ENCODE measurements at places on chromosomes 1 and 21. TPM values are rescaled to one million over a fixed set of nuclear protein-coding genes. Genes with fewer than 3 reads are reported as not detected.

Gene F5
- not detected for total RNA-seq

Gene FHAD1
- total RNA-seq = 0.39 TPM

Gene CFAP107
- not detected for total RNA-seq

Gene SLC2A5
- total RNA-seq = 0.64 TPM

Gene ZNF672
- total RNA-seq = 23.7 TPM

Gene CIART
- total RNA-seq = 1.3 TPM

Gene SPATA21
- not detected for total RNA-seq

Gene DDR2
- 94.2 TPM for total RNA-seq

Gene FCRL1
- not detected for total RNA-seq

Gene GCSAML
- not detected for total RNA-seq

Gene SUCO
- total RNA-seq = 22.9 TPM

Gene SLC19A2
- 9.3 TPM for total RNA-seq

Gene OR2T10
- total RNA-seq = not detected

Gene S100A2
- total RNA-seq = 8.0 TPM

Gene MMP23B
- 90.0 TPM for total RNA-seq

Gene MFN2
- 49.3 TPM for total RNA-seq

Gene PDC
- total RNA-seq = not detected

Gene KRTAP11-1
- total RNA-seq = not detected

Gene XKR8
- 14.2 TPM for total RNA-seq

Gene FAM131C
- total RNA-seq = not detected

Gene CLIC6
- 0.24 TPM for total RNA-seq

Gene MYBPH
- total RNA-seq = 8.5 TPM

Gene AHCYL1
- 64.3 TPM for total RNA-seq

Gene PLPPR4
- 0.13 TPM for total RNA-seq

Gene RAP1GAP
- not detected for total RNA-seq

Gene HSPA6
- not detected for total RNA-seq

Gene LCE6A
- total RNA-seq = not detected

Gene ACOT11
- 0.40 TPM for total RNA-seq

Gene AIRE
- total RNA-seq = 0.08 TPM

Gene OTUD3
- total RNA-seq = 2.2 TPM

Gene TNFSF18
- 45.8 TPM for total RNA-seq

Gene KRTAP8-1
- not detected for total RNA-seq

Gene NEXN
- 10.9 TPM for total RNA-seq

Gene ERICH3
- total RNA-seq = not detected

Gene KIF26B
- 2.7 TPM for total RNA-seq

Gene TBX15
- 0.24 TPM for total RNA-seq

Gene TDRD5
- under 0.01 TPM for total RNA-seq

Gene UBQLN4
- total RNA-seq = 20.0 TPM

Gene C1orf141
- total RNA-seq = not detected

Gene NPHP4
- total RNA-seq = 4.0 TPM

Gene TOR1AIP2
- total RNA-seq = 66.4 TPM

Gene HMGN2
- total RNA-seq = 355 TPM

Gene SLC66A1
- total RNA-seq = 16.6 TPM

Gene RPTN
- not detected for total RNA-seq

Gene CHIA
- total RNA-seq = not detected

Gene C1orf50
- 2.5 TPM for total RNA-seq

Gene RGS13
- total RNA-seq = 0.13 TPM

Gene RBP7
- not detected for total RNA-seq

Gene SESN2
- 31.4 TPM for total RNA-seq

Gene MEF2D
- total RNA-seq = 16.9 TPM

Gene TTC22
- total RNA-seq = not detected

Gene NEK2
- total RNA-seq = 15.0 TPM

Gene B3GALT2
- total RNA-seq = 1.8 TPM

Gene SLC44A3
- not detected for total RNA-seq

Gene ZMYND12
- 0.96 TPM for total RNA-seq

Data from epithelial cell of alveolus of lung (primary cell).